ENCODE measurements at places on chromosomes 5 and 9. TPM values are rescaled to one million over a fixed set of nuclear protein-coding genes. Genes with fewer than 3 reads are reported as not detected.

SPATA31C1 gene
- polyA plus RNA-seq: not detected

GLDC gene
- polyA plus RNA-seq: 0.19 TPM

MORN5 gene
- polyA plus RNA-seq: 0.45 TPM

DNA sequence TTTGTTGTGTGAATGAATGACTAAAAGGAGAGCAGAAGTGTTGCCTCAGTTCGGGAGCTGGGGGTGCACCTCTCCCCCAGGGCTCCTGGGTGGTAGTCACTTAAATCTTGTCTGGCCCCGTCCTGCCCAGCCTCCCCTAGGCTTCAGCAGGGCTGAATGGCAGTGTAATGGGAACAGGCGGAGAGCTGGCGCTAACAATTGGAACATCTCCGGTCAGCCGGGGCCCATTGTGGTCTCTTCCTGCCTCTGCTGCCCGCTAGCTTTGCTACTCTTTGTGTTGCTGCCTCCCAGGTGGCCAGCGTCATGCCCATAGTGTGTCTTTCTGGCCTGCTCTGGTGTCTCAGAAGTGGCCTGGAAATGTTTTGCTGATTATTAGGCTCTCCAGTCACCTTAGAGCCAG is 62.3 kb downstream of the RGS3 start:
- no peaks in the 10 kb centered on the region for H3K27me3 ChIP-seq
- H3K4me1 ChIP-seq: peaks cover 3% of the 10 kb centered on the region
- H3K27ac ChIP-seq: no peak overlapping the region
- DNase-seq: no peak
- no peaks in the 10 kb centered on the region for H3K36me3 ChIP-seq

GRCh38 chr5:133552925-133553525 is 59.3 kb downstream of the FSTL4 start:
- no peaks in the 10 kb centered on the region for H3K36me3 ChIP-seq
- no peak overlapping the region for H3K27ac ChIP-seq
- no peaks in the 10 kb centered on the region for H3K4me1 ChIP-seq
- H3K27me3 ChIP-seq: no peaks in the 10 kb centered on the region
- DNase-seq: peak; percentile 30

Data from pancreas (tissue), 10 donors.